Sciatic nerve (tissue), 2 donors: ENCODE measurements at places on chromosomes 1 and 21. TPM values are rescaled to one million over a fixed set of nuclear protein-coding genes. Genes with fewer than 3 reads are reported as not detected.

DNA sequence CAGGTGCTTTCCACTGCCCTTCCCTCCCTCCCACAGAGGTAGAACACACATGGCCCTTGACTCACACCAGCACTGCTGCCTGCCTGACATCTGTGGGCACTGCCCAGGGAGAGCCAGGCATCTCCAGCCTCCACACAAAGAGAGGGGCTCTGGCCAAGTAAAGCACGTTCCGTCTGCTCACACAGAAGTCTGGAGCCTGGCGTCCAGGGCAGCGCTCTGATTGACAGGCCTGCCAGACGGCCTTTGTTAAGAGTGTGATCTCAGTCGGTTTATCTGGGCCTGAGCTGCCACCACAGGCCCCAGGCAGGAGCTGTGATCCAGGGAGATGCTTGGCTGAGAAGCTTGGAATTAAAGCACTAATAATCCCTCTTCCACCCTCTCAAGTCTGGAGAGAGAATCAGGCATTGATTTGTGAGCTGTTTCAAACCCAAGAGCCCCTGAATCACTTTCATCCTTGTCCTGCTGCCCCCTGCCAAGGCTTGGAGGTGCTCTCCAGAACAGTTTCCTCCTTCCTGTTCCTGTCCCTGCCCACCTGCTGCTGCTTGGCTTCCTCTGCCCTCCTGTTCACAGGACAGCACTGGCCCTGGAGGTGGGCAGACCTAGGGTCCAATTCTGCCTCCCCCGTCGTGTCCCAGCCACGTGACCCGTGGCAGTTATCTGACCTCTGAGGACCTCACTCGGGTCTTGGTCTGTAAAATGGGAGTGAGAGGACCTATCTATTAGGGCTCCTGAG lies 3.7 kb downstream of the DMRTB1 start:
- DNase-seq: no peak

The NR1I3 gene
- total RNA-seq: not detected

The ADAMTS5 gene
- 10.0 TPM for total RNA-seq

The CCDC185 gene
- not detected for total RNA-seq

The FCGR1A gene
- total RNA-seq: 36.5 TPM

DNA sequence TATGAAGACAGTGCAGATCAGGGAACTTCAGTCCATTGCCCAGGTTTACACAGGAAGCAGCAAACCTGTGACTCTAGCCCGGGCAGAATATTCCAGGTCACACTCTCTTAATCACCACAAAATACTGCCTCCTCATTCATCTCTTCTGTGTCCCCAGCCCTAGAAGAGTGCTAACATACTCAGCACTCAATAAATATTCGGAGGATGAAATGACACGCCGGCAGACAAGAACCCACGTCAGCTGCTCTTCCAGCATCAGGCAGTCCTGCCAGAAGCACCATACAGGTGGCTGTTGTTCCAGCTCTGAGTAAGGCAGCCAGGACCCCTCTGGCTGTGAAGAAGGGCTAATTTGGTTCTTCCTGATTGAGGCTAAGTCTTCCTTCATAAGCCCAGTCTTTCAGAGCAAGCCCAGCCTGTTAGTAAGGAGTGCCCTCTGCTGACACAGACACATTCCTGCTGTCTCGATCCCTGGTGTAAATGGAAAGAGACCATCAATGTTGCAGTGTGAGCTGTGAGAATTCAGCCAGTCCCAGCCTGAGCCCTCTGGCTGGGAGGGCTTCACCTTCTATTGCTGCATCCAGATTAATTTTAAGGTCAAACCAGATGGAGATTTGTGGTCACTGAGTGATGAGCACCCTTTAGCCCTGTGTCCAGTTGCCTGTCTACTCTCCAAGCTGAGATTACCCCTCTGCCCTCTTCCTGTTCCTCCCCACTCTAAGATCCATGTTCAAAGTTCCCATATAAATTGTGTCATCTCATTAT lies 45.0 kb upstream of the KIRREL1 start:
- DNase-seq: no peak

DNA sequence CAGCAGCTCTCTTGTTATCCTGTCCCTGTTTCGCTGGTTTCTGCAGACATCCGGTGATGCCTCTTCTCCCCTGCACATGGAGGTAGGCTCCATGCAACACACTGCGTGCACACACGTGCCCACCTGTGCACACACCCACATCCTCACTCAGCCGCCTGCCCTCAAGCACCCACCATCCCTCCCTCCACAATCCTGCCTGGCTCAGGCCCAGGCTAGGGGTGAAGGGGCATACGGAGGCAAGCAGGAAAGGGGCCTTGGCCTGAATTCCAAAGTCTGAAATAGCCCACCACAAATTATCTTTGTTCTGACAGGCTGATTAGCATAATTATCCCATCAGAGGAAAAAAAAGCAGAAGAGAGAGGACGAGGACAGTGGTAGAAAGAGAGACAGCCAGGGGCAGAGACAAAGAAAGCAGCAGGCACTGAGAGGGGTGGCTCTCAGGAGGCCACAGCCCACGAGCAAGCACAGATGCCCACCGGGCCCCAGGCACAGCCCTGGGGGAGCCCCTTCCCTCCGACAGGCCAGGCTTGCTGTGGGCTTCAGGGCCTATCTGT lies 73.2 kb downstream of the GRIK3 start:
- no peak for DNase-seq
